ENCODE measurements at places on chromosomes 5 and 9.

DNA sequence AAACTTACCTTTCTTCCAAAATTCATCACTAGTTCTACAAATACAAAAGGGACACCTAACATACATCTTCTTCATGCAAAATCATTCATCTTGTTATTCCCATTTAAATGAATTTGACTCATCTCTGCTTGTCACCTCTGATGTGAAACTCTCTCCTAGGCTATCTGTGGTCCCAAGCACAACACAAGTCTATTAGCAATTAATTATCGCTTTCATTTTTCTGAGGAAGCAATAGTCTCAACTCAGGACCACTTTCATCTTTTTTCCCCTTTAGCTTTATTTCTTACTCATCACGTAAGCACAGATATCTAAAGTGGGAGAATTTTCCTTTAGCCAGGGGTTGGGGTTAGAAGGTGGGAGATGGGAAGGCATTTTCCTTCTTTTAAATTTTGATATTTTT, 131.9 kb downstream of the ST8SIA4 start:
- no peak for DNase-seq

GRCh38 chr9:109378316-109378715, 57.5 kb upstream of the EPB41L4B start:
- DNase-seq, result no peak

- no peak for DNase-seq
These were observed 36.7 kb downstream of the NFIB start for GRCh38 chr9:14277244-14277643.

DNA sequence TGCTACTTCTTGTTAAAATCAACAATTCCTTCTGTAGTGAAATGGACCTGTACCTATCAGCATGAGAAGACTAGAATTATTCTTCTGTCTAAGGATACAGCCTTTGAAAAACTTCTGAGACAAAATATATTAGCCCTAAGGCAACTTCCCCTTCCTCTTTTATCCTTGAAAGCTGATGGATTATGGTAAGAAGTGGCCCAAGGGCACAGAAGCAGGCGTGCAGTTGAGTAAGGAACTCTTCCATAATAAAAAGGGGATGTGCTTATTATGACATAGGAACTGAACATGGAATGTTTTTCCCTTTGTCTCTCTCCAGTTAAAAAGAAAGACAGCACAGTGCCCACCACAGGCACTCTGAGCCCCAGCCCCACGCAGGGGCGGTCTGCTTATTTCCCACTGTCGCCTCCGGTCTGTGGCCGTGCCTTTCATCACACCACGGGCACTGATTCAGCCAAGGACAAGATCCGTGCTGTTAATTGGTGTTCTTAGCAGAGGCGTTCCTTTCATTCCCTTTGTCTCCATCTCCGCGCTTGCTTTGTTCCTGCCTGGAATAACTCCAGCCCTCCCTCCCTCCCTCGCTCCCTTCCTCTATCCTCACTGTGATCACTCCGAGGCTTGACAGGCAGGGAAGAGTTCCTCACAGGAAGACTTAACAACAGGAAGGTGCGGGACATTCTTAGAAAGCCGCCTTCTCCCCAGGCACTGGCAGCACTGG, 135.9 kb upstream of the OTULINL start:
- DNase-seq, result no peak

GRCh38 chr9:82333671-82334070, 345.1 kb downstream of the SPATA31D1 start:
- no peak for DNase-seq

- no peak for DNase-seq
These were observed 26.9 kb upstream of the CCNG1 start for GRCh38 chr5:163410505-163410904.

DNA sequence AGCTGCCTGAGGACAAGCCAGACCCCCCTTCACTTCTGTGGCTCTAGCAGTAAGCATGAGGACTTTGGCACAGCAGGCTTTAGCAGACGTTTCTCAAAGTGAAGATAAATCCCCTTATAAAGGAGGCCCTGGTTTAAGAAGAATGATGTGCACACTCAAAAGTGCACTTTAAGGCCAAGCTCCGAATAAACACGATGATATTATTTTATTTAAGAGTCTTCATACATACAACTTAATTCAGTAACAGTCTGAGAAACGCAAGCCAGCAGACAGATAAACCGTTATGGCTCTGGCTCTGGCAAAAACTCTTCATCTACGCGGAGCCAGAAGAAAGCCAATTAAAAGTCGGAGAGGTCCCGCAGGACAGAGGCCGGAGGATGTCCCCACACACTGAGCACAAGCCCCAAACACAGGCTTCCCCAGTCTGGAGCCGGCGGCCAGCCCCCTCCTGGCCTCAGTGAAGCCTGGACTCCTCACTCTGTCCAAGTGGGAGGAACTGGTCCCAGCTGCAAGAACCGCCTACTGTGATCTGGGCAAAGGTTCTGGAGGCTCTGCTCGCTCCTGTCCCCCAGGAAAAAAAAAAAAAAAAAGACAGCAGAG, 44.6 kb downstream of the ADAMTS2 start:
- no peak for DNase-seq

DNA sequence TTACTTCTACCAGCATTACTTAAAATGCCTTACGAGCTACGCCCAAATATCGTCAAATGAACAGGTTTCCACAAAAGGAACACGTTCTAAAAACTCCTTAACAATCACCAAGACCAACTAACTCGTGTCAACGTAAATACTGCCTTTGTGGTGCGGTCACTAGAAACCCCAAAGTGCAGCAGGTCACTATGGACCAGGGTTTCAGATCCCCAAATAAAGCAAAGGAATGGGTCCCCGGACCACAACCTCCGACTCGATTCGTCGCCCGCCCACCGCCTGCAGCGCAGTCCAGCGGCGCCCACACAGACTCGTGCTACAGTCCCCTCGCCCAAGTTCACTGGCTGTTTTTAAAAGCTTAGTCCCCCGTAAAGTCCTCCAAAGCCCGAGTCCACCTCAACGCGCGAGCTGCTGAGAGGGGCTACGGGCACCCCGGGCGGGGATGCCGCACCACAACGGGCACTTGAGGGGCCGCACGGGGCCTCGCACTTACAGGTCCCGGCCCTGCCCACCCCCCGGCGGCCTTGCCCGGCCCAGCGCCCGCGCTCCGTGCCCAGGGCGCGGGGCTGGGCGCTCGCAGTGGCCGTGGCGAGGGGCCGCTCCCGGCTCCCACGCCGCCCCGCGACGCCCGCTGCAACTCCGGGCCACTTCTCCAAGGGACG, 1.1 kb downstream of the NFIB start:
- DNase-seq, result no peak

DNA sequence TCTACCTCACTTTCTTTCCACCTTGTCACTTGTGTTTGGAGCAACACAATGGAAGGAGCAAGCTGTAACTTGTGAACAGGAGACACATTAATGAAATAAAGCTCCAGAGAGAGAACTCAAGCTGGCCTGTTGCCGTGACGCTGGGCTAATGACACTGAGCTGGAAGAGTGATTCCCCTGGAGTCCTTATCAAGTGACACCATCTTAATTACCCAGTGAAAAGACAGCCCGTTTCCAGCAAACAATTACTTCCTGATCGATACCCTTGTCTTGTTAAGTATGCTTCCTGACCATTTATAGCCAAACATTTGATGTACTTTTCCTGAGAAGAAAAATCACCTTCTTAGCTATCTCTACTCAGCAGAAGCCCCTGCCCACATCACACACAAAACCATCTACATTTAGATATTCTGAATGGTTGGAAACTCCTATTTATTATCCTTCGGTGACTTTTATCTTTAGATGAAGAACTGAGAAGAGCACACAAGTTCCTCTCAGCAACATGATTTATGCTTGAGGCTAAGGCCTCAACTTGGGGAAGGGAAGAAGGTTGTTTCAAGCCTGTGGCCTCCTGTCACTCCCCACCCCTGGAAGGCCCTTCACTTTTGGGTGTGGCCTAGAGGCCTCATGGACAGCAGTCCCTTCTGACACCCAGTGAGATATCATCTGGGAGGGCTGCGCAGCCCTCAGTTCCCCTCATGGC, 34.1 kb downstream of the CRHBP start:
- DNase-seq, result no peak

DNA sequence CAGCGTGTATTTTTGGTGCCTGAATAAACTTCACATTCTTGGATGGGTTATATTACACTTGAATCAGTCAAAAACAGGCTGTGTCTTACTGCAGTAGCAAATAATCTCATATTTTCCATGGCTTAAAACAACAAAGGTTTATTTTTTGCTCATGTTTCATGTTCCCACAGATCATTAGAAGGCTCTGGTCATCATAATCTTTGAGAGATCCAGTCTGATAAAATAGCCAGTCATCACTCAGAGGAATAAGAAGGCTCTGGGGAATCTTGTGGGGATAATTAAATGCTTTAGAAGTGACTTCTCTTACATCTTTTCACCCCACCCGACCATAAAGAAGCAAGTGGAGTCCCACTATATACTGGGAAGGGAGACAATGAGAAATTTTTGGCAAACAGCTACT, 417.7 kb downstream of the PSAT1 start:
- DNase-seq, result no peak

DNA sequence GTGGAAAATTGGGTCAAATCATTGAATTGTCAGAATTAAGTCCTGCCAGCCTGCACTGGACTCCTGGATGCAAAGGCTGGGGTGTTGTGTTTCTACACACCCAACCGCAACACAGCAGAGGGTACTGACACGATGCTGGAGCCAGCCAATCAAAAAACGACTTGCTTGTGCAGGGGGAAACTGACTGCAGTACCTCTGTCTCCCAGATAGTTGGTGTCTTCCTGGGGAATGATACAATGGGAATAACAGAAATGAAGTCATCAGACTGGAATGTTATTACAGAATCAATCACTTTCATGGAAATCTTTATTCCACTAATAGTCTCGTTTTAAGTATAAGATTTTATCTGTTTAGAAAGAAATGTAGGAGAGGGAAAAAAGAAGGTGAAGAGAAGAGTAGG, 330.3 kb downstream of the MLLT3 start:
- no peak for DNase-seq

DNA sequence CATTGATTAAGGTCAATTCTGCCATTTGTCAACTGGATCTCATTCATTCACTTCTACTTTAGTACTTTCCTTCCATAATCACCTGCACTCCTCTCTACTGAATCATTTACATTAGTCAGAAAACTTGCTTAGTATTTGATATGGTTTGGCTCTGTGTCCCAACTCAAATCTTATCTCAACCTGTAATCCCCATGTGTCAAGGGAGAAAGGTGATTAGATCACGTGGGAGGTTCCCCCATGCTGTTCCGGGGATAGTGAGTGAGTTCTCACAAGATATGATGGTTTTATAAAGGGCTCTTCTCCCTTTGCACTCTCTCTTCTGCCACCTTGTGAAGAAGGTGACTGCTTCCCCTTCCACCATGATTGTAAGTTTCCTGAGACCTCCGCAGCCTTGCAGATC, 23.7 kb upstream of the UGCG start:
- no peak for DNase-seq

GRCh38 chr5:108615216-108615615, 132.5 kb upstream of the FER start:
- DNase-seq, result no peak

GRCh38 chr9:116774421-116775180, 87.5 kb downstream of the TRIM32 start:
- DNase-seq, result no peak

DNA sequence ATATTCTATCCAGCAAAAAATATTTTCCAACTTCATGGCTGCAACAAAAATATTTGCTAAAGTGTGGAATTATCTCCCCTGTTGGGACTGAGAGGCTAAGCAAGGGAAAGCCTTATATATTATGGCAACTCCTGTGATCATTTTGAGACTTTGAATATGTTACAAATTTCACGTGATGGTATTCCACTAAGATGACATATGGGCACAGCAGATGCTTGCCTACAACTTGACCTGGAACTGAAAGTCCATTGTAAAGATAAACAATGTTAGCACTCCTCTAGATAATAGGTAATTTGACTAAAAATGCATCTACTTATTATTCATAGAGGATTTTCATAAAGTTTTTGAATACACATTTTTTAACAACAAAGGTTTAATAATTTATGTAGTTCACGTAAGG, 1141.5 kb upstream of the CDH6 start:
- DNase-seq, result no peak

DNA sequence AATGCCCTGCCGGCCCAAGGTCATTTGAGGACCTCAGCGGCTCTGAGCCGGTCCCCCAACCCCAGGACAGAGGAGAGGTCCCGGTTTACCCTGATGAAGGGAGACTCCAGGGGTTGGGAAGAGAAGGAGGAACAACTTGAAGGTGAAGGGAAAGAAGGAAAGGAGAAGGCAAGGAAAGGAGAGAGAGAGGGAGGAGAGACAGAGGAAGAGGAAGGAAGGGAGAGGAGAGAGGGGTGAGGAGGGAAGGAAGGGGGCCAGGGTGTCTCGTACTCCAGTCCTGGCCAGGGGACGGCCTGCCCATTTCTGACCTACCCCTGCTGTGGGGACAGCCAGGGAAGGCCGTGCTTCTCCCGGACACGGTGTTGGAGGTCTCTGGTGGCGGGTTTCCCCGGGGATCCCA, 1.9 kb downstream of the PRRX2 start:
- no peak for DNase-seq

DNA sequence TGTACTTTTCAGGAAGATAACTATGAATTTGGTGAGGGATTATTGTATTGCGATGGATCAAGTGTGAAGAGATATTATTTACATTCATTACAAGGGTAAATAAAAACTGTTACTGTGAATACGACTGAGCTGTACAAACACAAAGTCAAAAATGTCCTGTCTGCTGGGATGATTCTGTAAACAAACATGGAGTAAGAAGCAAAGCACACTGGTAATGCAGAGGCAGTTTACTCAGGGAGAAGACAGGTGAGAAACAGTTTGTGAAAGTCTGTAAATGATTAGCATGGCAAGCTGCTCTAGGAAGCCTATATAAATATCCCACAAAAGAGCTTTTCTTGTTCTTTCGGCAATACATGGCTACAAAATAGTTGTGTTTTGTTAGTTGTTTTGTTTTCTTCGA, 115.4 kb upstream of the GNA14 start:
- DNase-seq, result no peak

DNA sequence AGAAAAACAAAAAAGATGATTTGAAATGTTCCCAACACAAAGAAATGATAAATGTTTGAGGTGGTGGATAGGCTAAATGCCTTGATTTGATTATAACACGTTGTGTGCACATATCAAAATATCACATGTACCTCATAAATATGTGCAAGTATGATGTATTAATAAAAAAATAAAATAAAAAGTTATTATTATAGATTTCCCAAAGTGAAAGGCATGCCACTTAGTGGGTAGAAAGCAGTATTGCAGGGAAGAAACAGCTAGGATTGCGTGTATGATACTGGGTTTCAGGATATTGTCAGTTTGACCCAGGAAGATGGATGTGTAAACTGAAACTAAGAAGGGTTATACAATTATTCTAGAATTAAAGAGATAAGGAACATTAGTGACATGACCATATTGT, 3.6 kb upstream of the TMEM38B start:
- DNase-seq, result no peak

GRCh38 chr9:127030814-127031740, 91.4 kb downstream of the ANGPTL2 start:
- no peak for DNase-seq

GRCh38 chr5:167754501-167755021, 536.9 kb upstream of the WWC1 start:
- DNase-seq, result no peak
